ENCODE measurements at places on chromosomes 2 and 18.

- DNase-seq: peak; percentile 13
These were observed 125.5 kb upstream of the REV1 start for GRCh38 chr2:99615247-99615771.

DNA sequence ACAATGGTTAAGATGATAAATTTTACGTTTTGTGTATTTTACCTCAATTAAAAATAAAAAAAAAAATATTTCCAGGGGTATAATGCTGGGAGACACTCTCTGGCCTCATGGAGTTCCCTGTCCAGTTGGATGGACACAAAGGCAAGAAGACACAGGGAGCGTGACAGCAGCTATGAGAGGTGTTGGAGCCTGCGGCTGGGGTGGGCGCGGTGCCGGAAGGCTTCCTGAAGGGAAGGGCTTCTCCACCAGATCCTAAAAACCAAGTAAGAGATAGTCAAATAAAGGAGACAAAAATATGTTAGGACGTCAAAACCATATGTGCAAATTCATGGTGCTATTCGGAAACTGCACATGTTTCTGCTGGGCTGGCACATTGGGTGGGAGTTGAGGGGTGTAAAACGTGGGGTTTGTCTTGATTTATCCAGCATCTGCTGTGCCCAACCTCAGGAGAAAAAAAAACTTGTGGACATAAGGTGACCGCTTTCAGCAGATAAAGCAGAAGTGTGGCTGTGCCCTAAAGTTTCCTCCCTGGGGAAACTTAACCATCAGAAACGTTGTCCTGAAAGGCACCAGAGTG lies 467.6 kb downstream of the RNF144A start:
- no peak for DNase-seq

DNA sequence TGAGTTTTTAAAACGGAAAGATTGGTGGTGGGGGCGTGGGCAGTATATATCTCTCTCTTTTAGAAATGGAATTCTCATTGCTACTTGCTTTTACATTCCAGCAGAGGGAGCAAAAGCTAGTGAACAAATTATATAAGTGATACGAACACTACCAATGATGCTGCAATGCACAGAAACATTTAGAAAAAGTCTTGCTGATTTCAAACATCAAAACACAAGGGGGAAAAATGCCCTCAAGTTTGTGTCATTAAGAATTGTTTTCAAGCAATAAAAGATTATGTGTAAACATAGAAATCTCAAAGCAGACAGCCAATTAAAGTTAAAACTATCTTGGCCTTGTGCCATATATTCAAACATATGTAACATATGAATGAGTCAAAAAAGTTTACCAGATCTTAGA lies 296.3 kb upstream of the KCNJ3 start:
- peak; percentile 72 for DNase-seq

GRCh38 chr18:11372163-11372562 lies 222.8 kb upstream of the PIEZO2 start:
- DNase-seq: no peak

Data from hematopoietic multipotent progenitor cell treated with erythropoietin and hydrocortisone succinate and interleukin-3 and kit ligand, for 6 days (in vitro differentiated cells).